ENCODE measurements at places on chromosomes 4 and X. TPM values are rescaled to one million over a fixed set of nuclear protein-coding genes. Genes with fewer than 3 reads are reported as not detected.

DNA sequence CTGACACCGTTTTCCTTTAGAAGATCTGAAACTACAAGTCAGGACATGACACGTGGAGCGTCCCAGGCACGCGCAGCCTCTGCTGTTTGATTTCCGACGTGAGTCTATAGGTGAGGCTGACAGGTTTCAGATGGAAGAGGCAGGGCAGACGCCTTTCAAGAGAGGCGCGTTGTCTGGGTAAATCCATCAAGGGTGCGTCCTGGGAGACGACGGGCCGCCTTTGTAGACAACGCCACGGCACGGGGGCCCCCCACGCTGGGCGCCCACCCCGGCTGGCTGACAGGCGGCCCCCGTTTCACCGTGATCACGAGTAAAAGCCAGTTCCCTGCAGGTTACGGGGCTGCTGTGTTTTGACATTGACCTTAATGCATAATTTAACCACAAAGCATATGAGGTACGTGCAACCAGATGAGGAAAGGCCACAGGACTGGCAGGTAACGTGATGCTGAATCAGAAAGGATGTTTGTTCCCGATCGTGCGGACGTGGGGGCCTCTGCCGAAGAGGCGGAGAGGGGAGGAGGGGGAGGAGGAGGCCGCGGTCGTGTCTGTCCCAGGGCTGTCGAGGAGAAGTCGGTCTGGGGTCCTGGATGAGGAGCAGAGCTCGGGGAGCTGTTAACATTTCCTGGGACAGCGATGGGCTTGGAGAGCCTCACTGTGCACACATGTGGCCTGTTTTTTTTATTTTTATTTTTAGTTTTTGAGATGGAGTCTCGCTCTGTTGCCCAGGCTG, 51.1 kb upstream of the PPP2R3B start:
- peak; percentile 79 for DNase-seq

DNA sequence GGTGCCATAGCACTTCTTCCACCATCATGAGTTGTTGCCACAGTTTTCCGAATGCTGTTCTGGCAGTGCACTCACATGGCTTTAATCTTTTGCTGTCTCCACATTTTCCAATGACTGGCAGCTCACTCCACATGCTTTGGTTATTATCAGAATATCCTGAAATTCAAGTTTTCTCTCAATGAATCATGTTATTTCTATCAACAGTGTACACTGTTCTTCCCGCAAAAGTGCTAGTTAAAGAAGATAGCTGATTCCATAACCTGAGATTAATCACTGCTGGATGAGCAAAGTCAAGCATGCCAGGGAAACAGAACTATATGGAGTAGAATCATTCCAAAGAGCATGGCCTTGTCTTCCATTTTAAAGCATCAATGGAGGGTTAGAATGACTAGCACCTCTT, 14.6 kb upstream of the IL13RA2 start:
- DNase-seq, result no peak

DNA sequence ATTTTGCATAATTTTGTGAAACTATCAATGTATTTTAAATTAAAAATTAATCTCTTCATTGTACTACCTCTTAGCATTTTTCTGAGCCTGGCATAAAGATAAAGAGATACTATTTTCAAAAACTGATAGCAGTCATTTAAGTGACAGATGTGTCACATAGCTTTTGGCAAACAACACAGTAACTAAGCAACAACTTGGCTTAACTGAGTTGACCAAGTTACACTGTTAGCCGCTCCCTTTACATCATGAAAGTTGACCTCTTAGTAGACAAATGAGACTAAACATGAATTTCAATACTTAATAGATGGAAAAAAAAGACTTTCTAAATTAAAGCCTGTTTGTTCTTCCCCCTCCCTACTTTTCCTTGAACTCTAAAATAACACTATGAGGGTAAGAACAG, 62.0 kb downstream of the ATP8A1 start:
- DNase-seq, result no peak

DNA sequence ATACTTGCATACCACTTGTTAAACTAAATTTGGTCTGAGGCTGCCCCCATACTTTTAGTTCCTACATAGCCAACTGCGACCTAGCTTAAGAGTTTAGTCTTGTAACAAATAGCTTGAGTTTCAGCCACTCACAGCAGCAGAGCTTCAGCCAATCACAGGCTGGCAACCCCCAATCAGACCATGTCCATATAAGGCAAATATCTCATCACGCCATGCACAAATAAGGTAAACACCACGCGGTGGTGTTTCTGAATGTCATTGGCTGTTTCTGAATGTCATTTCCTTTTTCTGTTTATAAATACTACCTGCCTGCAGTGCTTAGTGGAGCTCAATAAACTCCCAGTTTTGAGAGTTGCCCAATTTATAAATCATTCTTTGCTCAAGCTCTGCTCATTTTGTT, 143.1 kb upstream of the MAD2L1 start:
- DNase-seq, result no peak

- DNase-seq, result no peak
These were observed 321.3 kb downstream of the PTTG2 start for GRCh38 chr4:38281371-38282071.

The RASGEF1B gene
- total RNA-seq, result 2.5 TPM
